ENCODE measurements at places on chromosomes 7 and 10. TPM values are rescaled to one million over a fixed set of nuclear protein-coding genes. Genes with fewer than 3 reads are reported as not detected.

DNA sequence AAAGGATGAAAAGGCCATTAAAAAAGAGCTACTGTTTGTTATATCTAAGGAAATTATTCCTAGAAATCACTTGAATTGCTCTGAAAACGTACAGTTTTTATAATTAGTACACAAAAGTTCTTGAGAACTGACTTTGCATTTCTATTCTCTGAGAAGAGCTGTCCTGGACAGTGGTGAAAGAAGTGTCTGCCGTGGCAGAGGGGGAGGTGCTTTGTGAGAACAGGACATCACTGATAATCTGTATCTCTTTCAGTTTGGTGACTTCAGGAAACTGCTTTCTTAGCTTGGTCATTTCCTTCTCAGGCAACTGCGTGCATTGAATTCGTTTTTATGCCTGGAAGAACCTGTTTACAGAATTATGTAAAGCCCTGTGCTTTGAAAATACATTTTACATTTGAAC, 52.1 kb downstream of the POLL start:
- no peak for DNase-seq

DNA sequence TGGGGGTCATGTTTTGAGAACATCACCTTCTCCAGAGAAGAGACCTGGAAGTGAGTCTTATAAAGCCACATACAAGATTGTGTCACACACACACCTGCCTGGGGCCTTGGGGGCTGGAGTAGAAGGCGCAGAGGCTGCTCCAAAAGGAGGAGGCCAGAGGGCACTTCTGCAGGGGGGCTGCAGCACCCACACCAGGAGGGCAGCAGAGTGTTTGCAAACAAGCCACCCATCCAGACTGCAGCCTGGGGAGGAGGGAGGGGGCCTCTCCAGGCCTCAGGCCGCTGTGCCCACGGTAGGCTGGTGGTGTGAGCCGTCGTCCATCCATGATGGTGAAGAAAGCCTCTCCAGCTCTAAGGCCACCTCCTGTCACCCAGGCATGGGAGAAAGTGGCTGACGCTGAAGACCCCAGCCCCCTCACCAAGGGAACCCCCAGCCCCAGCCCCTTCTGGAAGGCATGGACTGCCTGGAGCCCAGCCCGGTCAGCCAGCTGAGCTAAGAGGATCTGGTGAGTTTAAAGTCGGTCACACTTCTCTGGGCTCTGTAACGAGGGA, 77.5 kb downstream of the FOXL3 start:
- DNase-seq = no peak

DNA sequence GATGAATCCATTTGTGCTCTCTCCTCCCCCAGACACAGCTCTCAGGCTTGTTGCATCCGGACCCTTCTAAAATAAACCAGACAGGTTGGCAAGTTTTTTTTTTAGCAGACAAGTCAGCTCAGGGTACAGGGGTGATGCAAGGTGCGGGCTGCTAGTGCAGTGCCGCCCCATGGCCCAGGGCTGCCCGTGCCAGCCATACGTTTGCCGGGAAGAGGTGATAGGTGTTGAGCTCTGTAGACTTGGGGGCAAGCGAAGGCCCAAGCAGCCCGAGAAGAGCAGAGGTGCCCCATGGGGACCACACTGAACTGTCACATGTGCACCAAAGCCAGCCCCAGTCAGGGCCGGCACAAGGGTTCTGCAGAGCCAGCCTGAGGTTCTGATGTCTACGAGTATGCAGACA, 57.1 kb upstream of the PDSS1 start:
- DNase-seq = no peak

DNA sequence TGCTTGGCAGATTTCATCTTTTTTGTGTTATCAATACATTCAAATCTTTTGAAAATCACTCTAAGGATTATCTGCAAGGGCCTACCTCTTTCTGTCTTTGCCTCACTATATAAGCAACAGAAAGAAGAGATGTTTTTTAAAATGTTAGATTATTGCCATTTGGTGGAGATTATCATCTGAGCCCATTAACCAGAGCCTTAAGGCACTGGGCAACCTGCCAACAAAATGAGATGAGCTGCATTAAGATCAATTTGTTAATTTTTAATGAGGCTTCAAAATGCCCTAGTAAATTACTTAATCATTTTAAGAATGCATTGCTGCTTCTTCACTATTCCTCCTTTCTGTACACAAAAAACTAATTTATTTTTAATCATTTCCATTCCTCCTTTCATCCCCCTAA, 314.1 kb downstream of the SNX13 start:
- no peak for DNase-seq

- DNase-seq = no peak
Measured at GRCh38 chr7:42440951-42441350, 203.9 kb upstream of the GLI3 start.

DNA sequence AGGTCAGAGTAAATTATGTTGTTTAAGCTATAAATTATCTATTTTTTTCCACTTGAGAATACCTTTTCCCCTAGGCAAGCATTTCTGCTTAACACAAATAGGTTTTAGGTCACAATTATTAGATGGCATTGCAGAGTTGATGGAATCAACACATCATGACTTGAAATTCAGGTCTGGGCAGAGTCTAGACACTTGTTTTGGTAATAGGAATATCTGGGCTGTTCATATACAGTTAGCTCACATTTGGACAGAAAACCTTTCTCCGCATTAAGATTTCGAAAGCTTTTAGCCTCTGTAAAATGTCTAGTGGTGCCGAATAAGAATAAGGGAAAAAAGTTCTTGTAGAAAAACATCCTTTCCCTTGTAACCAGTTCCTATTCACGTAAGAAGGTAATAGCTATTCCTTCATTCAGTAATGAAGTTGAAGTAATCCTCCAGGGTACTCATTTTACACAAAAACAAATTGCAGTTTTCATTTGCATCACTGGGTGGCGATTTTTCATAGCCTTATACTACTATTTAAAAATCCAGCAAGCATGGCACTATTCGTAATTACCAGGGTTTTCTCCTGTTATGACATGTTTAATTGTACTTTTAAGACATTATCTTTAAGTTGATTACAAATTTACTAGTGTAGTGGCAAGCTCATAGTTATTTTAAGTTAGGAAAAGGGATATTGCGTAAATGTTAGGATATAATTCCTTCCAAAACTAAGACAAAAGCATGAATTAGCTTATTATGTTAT, 37.0 kb downstream of the RPA3 start:
- peak; percentile 61 for DNase-seq

DNA sequence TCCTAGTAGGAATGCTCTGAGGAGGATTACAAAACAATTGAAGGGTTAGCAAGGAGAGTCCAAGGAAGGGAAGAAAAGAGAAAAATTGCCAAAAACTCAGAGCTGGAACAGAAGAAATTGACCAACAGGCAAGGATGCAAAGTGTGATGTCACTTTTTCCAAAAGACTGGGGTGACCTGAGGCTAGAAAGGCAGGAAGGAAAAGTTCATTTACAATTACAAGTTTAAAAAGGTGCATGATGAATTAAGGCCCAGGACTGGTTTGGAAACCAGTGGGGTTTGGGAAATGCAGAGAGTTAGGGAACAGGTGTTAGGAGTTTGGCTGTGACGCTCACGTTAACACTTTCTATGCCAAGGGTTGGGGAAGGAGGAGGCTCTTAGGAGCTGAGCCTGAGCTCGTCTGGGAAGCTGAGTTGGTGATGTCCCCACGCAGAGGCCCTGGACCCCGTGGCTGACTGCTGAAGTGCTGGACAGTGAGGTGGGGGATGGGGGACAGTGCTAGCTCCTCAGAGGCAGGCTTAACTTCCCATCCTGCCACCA, 92.6 kb upstream of the PODXL start:
- DNase-seq = no peak

DNA sequence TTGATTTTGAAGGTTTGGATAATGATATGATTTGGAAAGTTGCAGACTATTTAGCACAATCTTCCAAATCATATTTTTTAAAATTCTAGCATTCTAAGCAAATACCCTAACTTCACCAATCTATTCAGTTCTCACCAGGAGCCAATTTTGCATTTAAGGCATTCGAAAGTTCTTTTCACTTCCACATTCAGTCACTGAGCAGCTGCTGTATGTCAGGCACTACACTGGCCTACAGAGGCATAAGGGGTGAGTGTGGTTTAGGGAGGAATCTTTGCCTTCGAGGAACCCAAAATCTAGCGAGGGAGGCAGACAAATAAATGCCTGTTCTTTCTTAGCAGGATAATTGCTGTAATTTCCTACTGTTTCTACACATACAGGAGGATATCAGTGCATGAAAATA, 10.7 kb upstream of the UCN3 start:
- no peak for DNase-seq

GRCh38 chr7:99730238-99730810, 4.7 kb downstream of the CYP3A7 start:
- DNase-seq = no peak

GRCh38 chr10:95260909-95261552, 29.8 kb downstream of the PDLIM1 start:
- DNase-seq = peak; percentile 62

DNA sequence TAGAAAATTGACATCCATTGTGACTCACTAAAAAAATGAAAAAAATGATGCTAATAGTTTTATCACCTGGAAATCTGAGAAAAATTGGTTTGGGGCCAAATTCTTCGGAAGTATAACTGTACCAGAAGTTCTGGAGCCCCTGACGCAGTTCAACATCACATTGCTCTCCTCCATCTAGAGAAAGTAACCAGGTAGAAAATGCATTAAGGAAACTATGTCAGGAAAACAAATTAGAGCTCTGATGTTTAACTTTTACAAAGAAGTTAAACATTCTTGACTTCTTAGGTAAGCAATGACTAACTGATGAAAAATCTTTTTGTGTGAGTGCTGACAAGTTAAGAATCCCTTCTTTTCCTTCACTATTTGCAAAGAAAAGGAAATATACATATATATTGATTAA, 61.1 kb upstream of the TMEM196 start:
- DNase-seq = no peak

- no peak for DNase-seq
Measured at GRCh38 chr7:22111661-22112060, 166.0 kb upstream of the CDCA7L start.

- DNase-seq = no peak
Measured at GRCh38 chr7:108286290-108286904, 156.2 kb upstream of the LAMB4 start.

GRCh38 chr10:94205396-94205831, 157.3 kb downstream of the NOC3L start:
- DNase-seq = peak; percentile 42

DNA sequence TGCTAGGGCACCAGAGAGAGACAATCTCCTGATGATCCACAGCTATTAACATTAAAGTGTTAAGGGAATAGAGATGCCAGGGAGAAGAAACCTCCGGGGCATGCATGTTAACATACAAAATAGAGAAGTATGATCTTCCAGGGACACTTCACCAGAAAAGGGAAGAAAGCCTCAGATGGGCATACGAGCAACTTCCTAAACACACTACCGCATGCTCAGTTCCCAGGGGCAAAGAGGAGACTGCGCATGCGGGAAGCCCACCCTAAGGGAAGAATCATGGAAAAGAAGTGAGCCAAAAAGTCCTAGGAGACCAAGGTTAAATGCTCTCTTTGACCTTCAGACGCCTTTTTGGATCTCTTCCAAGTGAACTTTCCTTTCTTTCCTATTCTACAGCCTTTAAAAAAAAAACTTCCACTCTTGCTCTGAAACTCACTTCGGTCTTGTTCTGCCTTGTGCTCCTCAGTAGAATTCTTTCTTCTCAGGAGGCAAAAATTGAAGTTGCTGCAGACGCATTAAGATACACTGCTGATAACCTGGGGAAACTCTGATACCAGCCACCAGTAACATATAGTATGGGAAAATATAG, 1211.3 kb downstream of the REEP3 start:
- no peak for DNase-seq

DNA sequence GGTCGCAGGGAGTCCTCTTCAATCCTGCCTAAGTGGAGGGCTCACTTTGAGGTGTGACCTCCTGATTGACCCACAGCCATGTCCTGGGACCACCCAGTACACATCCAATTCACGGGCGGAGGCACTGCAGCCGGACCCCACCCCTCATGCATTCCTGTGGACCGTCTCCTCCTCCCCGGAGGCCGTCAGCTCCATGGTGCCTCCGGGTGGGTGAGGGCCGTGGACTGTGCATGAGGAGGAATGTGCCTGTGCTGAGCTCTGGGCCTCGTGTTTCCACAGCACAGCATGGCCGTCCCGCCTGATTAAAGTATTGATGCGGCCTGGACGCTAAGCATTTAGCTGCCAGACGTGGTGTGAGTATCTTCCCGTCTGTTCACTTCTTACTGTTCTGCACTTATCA, 52.8 kb downstream of the CFAP46 start:
- no peak for DNase-seq

GRCh38 chr10:120940299-120940900, 89.2 kb downstream of the WDR11 start:
- no peak for DNase-seq

Gene PRSS37
- total RNA-seq = not detected

Gene TPK1
- 1.1 TPM for total RNA-seq

Gene SLC39A12
- total RNA-seq = not detected

Gene MNX1
- total RNA-seq = not detected

Gene ACADSB
- total RNA-seq = 10.6 TPM

Gene ZNF775
- 1.4 TPM for total RNA-seq

Gene CDNF
- 0.83 TPM for total RNA-seq

All from IMR-90 (cell line).